Adipocyte (in vitro differentiated cells): ENCODE measurements at places on chromosomes 12 and 14.

GRCh38 chr12:96501908-96502307 lies 12.5 kb downstream of the CFAP54 start:
- DNase-seq = no peak

- no peak for DNase-seq
These were observed 194.4 kb upstream of the BCL2L14 start for GRCh38 chr12:11876307-11876706.

- peak; percentile 46 for DNase-seq
These were observed 412.3 kb downstream of the RAD51B start for GRCh38 chr14:68231898-68232297.

GRCh38 chr12:3667485-3667884 lies 85.4 kb downstream of the CRACR2A start:
- no peak for DNase-seq
